ENCODE measurements at places on chromosomes 5 and 9. TPM values are rescaled to one million over a fixed set of nuclear protein-coding genes. Genes with fewer than 3 reads are reported as not detected.

The GLRA1 gene
- total RNA-seq: not detected

The RNF183 gene
- total RNA-seq: 0.24 TPM

The HK3 gene
- total RNA-seq: 3.2 TPM

The NUTM2F gene
- total RNA-seq: not detected

The BOD1 gene
- 36.7 TPM for total RNA-seq

The MED22 gene
- total RNA-seq: 13.1 TPM

The HACD4 gene
- 6.2 TPM for total RNA-seq

The NOXA1 gene
- total RNA-seq: 1.9 TPM

The C5orf58 gene
- not detected for total RNA-seq

The SGCD gene
- 1.6 TPM for total RNA-seq

The TEK gene
- 2.4 TPM for total RNA-seq

The PTCD2 gene
- 7.7 TPM for total RNA-seq

The ZFP2 gene
- total RNA-seq: 1.4 TPM

The FOXD4L6 gene
- 0.09 TPM for total RNA-seq

The BSPRY gene
- 2.3 TPM for total RNA-seq

The IFNA13 gene
- not detected for total RNA-seq

The HOMER1 gene
- 13.5 TPM for total RNA-seq

Data from thymus (tissue), 14 donors.